Stimulated activated CD4-positive, alpha-beta T cell treated with anti-CD3 and anti-CD28 coated beads, Interleukin-2, amount 100 ng/mL, for 4 hours (primary cell): ENCODE measurements at places on chromosomes 3 and 15.

GRCh38 chr3:87002346-87002745 is 11.4 kb upstream of the VGLL3 start:
- no peak for DNase-seq

DNA sequence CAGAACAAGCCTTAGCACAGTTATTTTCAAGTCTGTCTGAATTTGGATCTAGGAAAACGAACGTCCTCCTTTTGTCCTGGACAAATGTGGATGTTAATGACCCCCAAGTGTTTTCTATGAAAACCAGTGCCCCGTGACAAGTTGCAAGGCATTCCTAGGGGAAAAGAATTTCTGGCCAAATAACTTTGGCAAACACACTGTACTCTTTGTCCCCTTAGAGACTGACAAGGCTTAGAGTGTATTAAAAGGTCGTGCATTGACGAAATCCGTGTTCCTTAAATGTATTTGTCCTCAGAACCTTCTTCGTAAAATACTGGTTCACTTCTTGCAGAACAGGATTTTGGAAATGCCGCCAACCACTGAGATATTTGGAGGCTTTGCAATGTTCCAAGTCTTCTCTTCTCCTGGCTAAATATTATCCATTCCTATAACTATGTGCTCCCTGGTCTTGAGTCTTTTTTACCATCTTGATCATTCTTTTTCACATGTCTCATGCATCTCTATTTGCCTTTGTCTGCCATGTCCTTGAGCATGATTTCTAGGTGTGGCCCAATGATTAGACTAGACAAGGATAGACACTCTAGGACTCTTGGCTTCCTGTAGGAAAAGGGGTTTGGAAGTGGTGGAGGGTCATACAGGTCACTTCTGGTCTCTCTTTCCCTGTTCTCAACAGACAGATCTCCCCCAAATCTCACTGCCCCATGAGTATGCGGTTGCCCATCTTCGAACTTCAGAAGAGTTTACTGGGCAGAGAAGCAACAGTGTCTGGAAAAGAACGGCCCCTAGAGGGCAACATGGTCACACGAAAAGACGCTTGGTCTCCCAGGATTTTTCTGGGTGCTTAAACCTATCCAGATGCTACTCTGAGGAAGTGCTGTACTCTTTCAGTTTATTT is 117.5 kb downstream of the EDEM1 start:
- no peak for DNase-seq

DNA sequence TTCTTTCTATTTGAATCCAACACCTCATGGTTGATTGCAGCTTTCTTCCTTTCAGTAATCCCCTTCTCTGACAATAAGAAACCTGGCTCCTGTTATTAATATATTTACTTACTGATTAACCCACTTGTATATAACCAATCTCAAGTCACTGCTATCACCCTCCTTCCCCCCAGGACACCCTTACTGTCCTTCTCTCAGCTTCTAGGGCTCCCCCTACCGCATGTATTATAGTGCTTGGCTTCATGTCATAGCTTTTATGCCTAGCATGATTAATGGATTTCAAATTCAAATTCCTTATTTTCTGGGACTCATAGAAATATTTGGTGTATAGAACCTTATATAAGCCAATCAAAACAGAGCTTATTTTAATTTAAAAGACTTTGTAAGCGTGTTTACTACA is 75.7 kb upstream of the BNIP2 start:
- DNase-seq: no peak

DNA sequence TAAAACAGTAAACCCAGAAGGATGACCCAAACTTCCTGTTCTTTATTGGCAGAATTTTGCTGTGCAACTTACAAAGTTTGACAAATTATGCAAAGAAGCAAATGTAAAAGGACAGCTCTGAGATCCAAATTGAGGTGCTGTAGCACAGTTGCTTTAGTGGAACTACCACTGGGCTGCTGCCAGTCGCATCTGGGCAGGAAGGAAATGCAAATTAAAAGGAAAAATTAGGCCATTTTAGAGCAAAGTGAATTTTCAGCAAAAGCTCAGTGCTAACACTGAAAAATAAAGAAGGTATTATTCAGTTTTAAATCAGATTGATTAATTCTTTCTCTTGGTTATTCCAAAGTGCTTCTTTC is 104.5 kb downstream of the ZMAT3 start:
- no peak for DNase-seq

DNA sequence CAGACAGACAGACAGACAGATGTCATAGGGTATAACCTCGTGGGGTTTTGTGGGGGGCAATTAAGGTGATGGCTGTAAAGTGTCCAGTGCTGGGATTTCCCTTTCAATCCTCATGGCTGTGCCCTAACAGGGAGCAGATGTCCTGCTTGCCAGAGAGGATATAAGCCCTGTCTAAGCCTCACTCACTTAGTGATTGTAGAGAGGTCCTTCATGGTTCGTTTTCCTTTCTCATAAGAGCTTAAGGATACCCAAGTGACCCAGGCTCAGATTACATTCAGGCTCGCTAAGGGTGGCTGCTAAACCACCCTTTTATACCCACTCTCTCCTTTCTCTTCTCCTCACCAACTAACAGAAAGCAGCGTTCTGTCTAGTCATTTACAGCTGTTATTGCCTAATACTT is 19.2 kb downstream of the LYSMD2 start:
- no peak for DNase-seq

- DNase-seq: no peak
Measured at GRCh38 chr3:71350998-71351397, 232.5 kb downstream of the FOXP1 start.

DNA sequence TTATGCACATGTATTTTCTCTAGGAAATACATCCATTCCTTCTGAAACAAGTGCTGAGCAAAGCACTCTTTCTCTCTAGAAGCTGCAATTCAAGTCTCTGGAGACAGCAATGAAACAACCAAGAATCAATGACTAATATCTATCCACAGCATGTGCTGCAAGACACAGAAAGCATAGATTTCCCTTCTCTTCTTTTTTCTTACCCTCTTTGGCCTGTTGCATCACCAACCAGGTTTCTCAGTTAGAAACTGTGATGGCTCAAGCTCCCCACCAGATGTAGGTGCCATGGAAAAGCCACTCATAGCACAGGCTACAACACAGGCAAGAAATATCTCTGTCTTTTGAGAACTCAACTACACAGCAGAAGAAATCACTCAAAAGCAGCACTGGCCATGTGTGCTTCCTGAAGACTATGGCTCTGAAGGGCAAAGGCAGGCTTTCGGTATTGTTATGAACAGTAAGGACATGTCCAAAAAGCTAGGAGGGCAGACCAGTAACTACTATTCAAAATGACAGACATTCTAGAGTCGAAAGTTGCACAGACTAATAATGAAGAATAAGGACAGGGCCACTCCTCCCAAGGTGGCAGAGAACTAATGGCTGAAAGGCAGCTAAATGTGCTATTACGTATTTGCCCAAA is 15.5 kb downstream of the ZDHHC3 start:
- DNase-seq: no peak

DNA sequence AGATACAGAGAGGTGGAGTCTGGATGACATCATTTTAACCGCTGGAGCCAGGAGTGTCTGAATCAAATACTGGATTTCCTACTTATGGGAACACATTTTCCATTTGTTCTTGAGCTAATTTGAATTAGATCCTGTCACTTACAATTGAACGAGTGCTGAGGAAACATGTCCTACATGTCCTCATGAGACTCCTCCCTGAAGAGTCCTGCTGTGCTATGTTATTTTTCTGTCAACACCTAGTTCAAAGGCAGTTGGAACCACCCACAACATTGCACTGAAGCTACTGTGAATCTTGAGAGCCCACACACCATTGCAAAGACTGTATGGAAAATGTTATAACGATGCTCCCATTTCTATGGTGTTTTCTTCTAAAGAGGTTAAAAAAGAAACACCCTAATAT is 123.5 kb upstream of the CRBN start:
- DNase-seq: no peak

GRCh38 chr3:150106740-150107428 is 136.2 kb upstream of the PFN2 start:
- DNase-seq: no peak
